ENCODE measurements at places on chromosomes 1 and 21.

GRCh38 chr1:246789454-246790339 is 65.5 kb downstream of the SCCPDH start:
- DNase-seq: no peak

DNA sequence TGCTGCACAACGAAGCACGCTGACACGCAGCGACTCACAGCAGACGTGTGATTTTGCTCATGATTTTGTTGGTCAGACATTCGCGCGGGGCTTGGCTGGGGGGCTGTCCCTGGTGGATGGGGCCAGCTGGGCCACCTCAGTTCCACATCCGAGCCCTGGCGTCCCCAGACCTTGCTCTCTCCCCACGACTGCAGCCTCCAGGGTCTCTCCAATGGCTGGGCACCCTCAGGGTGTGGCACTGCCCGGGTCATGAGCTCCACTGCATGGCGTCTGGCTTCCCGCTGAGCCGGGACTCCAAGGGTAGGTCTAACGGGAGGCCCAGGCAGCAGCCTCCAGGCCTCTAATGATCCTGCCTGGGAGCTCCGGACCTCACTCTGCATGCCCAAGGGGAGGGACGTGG is 173.0 kb upstream of the AJAP1 start:
- no peak for DNase-seq

DNA sequence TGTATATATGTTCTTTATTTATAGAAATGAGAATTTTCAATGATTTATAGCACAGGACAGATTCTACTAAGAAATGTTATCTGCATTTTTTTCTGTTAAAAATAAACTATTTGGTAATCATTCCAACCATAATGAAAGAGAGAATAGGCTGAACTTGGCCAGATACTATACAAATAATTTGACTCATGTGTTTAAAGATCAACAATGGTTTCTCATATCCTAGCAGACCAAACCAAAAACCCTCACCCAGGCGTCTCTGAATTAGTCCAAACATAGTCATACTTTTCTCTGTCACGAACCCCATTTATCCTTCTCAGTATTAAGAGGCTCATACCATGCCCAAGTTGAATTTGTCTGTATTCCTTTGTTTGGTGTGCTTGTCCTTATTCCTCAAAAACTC is 40.3 kb downstream of the RPE65 start:
- no peak for DNase-seq

GRCh38 chr1:44460107-44460882 is 55.2 kb downstream of the RNF220 start:
- no peak for DNase-seq

DNA sequence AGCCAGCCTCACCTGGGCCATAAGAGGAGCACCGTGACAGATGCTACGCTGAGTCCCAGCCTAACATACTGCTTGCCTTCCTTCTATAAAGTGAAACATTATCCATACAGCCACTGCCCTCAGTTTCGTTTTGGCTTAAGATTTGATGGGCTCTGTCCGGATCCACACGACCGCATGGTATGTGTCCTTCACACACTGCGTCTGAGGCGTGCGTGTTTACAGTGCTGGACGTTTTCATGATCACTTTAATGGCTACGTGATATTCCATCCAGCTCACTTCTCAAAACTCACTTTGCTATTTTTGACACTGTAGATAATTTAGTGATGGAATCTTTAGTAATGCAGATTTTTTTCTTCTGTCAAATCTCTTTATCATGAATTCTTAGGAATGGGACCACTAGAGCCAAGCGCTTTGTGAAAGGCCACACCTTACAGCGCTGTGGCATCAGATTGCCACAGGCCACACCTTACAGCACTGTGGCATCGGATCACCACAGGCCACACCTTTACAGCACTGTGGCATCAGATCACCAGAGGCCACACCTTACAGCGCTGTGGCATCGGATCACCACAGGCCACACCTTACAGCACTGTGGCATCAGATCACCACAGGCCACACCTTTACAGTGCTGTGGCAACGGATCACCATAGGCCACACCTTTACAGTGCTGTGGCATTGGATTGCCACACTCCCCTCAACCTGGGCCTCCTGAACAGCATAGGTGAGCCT is 47.1 kb downstream of the PRDM15 start:
- DNase-seq: no peak

DNA sequence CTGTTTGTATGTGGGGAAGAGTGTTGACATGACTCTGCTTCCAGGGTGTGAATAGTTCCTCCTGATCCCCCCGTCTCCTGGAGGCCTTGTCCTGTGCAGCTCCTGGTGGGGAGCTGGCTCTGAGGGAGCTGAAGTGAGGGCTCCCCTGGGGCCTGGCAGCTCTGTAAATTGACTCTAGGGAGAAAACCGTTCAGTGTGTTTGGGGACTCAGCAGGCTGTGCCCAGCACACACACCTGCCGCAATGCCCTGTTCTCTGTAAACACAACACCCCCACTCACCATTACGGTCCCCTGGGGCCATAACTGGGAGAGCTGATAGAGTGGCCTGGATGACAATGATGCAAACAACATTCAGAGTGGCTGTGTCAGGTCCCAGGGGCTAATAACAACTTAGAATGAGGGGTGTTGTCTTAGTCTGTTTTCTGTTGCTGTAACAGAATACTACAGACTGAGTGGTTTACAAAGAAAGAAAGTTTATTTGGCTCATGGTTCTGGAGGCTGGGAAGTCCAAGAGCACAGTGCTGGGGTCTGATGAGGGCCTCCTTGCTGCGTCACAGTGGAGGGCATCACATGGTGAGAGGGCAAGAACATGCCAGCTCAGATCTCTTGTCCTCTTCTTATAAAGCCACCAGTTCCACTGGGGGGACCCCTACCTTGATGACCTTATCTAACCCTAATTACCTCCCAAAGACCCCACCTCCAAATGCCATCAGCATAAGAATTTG is 15.3 kb downstream of the ADORA1 start:
- no peak for DNase-seq

GRCh38 chr1:53895421-53895820 is 1.4 kb downstream of the DIO1 start:
- DNase-seq: no peak

- DNase-seq: no peak
Observed at GRCh38 chr1:78096976-78097375, 51.2 kb downstream of the GIPC2 start.

- no peak for DNase-seq
Observed at GRCh38 chr1:87333692-87334347, 5.1 kb downstream of the LMO4 start.

DNA sequence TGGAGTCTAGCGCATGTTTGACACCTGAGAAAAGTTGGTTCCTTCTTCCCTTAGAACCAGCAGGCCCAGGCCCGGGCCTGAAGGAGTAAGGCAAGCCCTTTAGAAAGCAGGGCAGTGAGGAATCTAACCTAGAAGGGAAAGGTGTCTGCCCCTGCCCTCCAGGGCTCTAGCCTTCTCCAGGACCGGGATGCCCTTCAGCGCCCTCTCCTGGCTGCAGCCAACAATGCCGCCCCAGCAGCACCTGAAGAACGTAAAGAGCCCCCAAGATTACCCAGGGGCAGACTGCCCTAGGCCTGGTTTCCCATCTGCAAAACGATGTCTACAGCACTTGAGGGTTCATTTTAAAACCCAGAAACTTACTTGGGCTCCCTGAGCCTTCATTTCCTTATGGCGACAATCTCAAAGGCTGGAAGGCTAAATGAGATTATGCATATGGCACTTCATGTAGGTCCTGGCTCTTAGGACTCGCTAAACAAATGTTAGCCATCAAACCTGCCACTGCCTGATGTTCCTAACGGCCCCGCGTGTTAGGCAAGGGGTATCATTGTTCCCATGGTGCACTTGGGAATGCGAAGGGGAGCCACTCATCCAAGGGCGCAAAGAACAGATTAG is 106.7 kb upstream of the KLHDC7A start:
- DNase-seq: no peak

GRCh38 chr1:2617971-2618470 is 14.8 kb downstream of the MMEL1 start:
- no peak for DNase-seq
